ENCODE measurements at places on chromosomes 2 and 18. TPM values are rescaled to one million over a fixed set of nuclear protein-coding genes. Genes with fewer than 3 reads are reported as not detected.
A peak's percentile ranks its signal among the peaks of the same experiment; 100 is the strongest.

DNA sequence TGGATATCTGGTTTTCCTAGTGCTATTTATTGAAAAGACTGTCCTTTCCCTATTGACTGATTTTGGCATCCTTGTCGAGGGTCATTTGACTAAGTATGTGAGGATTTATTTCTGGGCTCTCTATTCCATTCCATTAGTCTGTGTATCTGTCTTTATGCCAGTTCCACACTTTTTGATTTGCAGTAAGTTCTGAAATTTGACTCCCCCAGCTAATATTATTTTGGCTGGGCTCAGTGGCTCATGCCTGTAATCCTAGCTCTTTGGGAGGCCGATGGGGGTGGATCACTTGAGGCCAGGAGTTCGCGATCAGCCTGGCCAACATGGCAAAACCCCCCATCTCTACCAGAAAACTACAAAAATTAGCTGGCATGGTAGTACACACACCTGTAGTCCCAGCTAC lies 46.8 kb upstream of the GAREM2 start:
- DNase-seq: no peak

LIMS4 gene
- 2.3 TPM for total RNA-seq

- DNase-seq: no peak
These were observed 126.2 kb upstream of the MAPRE2 start for GRCh38 chr18:34915046-34915445.

DNA sequence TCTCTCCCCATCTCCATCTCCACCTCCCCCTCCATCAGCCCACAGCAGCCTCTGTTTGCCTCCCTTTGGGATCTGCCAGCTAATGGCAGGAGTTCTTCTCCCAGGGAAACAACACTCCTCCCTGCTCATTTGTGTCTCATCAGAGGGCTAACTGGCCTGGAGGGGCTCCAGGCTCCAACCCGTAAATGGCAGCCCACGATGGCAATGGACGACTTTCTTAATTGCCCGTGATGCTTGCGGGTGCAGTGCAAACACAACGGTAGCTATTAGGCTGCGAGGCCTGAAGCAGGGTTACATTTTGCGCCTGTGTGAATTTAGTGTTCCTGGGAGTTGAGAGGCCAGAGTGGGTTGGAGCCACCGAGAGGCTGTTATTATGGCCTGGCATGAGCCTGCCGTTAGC lies 285.1 kb downstream of the TNS1 start:
- no peak for DNase-seq

DNA sequence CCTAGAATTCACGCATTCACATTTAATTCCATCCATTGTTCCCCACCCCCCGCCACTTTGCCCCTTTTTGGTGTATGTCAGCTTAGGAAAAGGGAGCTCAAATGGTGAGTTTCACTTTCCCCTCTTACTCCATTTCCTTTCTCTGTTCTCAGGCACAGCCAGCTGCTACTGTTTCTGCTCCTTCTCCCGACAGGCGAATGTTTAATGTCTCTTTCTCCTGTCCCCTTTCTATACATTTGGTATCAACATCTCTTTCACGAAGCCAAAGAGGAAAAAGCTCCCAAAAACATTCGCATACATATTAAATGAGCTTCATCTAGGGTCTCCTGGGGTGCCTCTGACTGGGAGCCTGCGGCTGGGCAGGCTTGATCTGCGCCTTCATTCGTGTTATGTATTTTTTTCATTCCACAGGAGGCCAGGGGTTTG lies 124.2 kb upstream of the SATB2 start:
- DNase-seq: no peak

DNA sequence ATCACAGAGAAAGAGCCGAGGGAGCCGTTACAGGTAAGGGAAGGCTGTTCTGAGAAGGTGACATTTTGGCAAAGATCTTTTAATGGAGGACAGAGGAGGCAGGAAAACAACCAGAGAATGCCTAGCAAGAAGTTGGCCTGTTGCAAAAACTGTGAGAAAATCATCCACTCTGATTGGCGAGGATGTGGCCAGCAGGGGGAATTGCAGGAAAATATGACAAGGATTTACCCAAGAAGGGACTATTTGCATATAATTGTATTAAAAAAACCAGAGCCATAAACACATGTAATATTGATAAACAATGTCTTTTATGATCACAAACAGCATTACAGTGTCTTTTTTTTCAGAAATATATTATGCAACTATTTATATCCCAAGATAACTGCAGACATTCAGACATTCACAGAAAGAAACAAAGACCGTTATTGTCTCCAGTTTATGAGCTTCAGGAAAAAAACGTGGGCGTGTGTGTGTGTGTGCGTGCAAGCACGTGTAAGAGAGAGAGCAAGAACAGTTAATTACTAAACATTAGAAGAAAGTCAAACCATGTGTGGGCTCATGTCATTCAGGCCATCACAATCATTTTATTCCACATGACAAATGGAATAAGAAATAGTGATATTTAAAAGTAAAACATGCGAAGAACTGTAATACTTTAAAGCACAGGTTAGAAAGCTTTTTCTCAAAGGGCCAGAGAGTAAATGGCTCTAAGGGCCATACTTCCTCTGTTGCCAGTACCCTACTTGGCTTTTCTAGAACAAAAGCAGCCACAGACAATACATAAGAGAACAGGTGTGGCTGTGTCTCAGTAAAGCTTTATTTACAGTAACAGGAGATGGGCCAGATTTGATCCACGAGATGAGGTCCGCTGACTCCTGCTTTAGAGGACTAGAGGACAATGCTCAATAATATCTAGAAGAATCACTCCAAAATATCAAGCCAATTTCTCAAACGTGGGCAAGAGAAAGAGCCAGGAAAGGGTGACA lies 324.1 kb downstream of the DLGAP1 start:
- peak; percentile 60 for DNase-seq

Data from A673 (cell line).